ENCODE measurements at places on chromosomes 7 and 10. TPM values are rescaled to one million over a fixed set of nuclear protein-coding genes. Genes with fewer than 3 reads are reported as not detected.

SLC26A4 gene
- total RNA-seq: 0.19 TPM

POM121C gene
- total RNA-seq: 41.7 TPM

LRRC61 gene
- 0.20 TPM for total RNA-seq

GPR15LG gene
- total RNA-seq: not detected

SFTPA1 gene
- not detected for total RNA-seq

LEP gene
- total RNA-seq: not detected

LRMDA gene
- 3.8 TPM for total RNA-seq

COBL gene
- total RNA-seq: 5.0 TPM

DLX5 gene
- not detected for total RNA-seq

HTRA1 gene
- total RNA-seq: 51.9 TPM

FAM200A gene
- total RNA-seq: 6.9 TPM

CLRN3 gene
- total RNA-seq: not detected

SMO gene
- 13.6 TPM for total RNA-seq

CPA2 gene
- total RNA-seq: not detected

NME8 gene
- not detected for total RNA-seq

MSMB gene
- not detected for total RNA-seq

CYTH3 gene
- 30.0 TPM for total RNA-seq

WIPF3 gene
- 0.61 TPM for total RNA-seq

EGFR gene
- 109 TPM for total RNA-seq

ZDHHC4 gene
- total RNA-seq: 51.8 TPM

MMD2 gene
- not detected for total RNA-seq

Measured in A549 treated with GW870086 at 1 μM for 4 hours (cell line).